ENCODE measurements at places on chromosomes 2 and 18.
A peak's percentile ranks its signal among the peaks of the same experiment; 100 is the strongest.

DNA sequence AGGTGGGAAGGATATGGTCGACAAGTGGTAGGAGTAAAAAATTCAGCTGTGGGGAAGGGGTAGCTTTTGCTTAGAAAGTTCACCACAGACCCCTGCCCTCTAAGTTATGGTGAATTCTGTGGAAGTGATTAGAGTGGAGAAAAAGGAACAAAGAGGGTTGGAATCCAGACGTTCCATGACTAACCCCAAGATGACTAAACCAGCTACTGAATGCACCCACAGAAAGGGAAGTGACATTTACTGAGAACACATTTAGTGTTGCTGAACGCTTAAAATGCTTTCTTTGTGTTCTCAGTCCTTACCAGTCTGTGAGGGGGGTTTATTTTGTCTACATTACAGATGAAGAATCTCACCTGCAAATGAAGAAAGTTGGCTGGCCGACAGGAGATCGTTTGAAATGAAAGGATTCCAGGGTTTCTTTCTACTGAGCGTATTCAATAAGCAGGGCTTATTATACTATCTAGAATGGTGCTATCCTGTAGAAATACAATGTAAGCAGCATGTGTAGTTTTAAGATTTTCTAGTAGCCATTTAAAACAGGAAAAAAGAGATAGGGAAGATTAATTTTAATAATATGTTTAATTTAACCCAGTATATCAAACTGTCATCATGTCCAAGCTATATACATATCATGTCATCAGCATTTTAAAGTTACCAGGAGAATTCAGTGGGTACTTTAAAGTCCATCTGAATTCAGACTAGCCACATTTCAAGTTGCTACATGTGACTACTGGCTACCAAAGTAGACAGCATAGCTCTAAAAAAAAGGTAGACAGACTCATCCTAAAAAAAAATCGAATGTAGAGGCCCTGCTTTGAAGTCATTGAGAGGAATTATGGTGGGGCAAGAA lies 60.1 kb downstream of the LIMS1 start:
- DNase-seq: peak; percentile 80

GRCh38 chr2:9332853-9333245 lies 90.5 kb downstream of the ITGB1BP1 start:
- DNase-seq: no peak

GRCh38 chr2:234752966-234753365 lies 198.9 kb upstream of the SH3BP4 start:
- no peak for DNase-seq

GRCh38 chr2:21966139-21966538 lies 842.4 kb downstream of the TDRD15 start:
- no peak for DNase-seq

DNA sequence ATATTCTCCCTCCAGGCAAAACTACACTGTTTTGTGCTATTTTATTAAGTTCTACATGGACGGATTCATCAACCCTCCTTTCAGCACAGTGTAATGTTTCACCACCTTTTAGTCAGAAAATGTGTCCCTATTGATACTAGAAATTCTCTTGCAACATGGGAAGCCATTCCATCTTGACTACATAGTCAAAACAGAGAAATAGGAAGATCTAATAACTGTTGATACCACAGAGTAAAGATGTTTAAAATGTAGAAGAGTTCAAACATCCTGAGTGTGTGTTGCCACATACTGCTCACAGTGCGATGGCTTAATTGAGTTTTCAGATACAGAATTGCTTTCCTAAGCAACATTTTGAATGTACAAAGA lies 492.2 kb upstream of the RAB12 start:
- no peak for DNase-seq

DNA sequence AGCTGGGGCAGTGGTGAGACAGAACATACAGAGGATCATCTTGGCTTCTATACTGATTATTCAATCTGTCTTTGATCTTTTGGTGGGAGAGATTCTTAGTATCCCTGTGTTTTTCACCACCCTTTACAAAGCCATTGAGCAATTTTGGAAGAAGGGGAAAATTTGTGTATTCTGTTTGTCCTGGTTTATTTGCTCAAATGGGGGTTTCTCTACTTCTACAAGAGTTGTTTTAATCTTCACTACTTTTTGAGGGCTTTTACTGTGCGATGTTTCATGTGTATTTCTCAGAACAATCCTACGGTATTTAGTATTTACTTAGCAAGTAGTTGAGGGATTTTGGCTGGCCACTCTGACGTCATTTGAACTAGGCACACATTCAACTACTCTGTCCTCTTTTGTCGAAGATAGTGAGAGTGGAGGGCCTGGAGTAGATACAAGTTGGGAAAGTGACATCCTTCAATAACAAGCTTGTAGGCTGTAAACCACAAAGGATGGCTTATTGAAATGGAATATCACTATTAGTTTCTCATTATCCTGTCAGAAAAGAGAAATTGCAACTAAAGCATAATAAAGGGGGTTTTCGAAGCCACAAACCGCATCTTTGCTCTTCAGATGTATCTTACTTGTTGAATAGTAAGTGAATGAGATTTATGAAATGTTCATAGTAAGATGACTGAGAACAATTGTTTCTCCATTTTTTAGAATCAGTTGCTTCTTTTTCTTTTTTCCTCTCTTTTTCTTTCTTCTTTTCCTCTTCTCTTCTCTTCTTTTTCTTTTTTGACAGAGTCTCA lies 24.8 kb downstream of the FMNL2 start:
- DNase-seq: no peak

DNA sequence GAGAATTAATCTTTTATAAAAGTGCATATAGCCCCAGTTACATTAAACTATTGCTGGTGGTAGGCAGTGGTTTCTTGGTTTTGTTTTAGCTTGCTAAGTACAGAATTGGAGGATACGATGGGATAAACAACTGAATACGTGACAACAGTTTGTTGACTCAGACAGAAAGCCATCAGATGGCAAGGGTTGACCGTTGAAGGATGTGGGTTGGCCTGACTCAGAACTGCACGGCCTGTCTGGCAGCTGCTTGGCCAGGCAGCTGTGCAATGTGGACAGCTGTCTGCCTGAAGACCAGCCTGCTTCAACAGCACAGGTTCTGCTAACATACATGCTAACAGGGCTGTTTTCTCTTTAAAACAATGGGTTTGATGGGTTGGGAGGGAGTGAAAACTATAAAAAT lies 46.6 kb downstream of the PRKRA start:
- no peak for DNase-seq

- DNase-seq: peak; percentile 83
These were observed 486 bp upstream of the GPR39 start for GRCh38 chr2:132415915-132416722.

- no peak for DNase-seq
These were observed 21.2 kb upstream of the ODC1 start for GRCh38 chr2:10469301-10469700.

GRCh38 chr2:102114290-102114721 lies 28.2 kb upstream of the IL1R1 start:
- DNase-seq: peak; percentile 78
